MM.1S (cell line): ENCODE measurements at places on chromosomes 5 and 9.

DNA sequence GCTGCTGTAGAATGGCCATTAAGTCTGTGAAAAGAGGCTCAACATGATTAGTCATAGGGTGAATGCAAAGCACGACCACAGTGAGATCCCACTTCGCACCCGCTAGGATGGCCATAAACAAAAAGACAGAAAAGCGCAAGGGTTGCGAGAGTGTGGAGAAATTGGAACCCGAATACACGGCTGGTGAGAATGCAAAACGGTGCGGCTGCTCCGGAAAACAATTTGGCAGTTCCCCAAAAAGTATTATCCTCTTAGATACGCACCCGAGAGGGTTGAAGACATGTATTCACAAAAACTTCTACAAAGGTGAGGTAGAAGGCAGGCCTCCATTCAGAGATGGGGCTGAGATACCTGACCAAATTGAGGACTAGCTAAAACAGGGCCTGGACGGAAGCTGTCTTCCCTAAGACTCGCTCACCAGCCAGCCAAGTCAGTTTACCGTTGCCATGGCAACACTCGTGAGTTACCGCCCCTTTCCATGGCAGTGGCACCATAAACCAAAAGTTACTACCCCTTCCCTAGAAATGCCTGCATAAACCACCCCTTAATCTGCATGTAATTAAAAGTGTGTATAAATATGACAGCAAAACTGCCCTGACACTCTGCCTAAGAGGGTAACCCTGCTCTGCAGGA is 726 bp upstream of the PSMB7 start:
- DNase-seq, result no peak

DNA sequence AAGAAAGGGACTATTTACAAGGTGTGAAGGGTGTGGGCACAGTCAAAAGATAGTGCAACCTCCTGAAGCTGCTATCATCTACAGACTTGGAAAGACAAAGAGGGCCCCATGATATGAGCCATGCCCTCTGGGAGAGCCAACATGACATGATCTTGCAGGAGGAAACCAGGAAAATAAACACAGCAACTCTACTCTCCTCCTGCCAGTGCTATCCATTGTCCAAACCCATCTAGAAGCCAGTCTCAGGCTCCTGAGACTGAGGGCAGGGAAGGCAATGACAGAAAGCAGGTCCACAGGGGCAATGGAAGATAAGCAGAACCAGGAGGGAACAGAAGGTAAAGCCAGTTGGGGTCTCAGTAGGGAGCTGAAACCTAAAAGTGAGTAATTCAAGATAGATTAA is 37.1 kb downstream of the PLPP1 start:
- DNase-seq, result no peak

GRCh38 chr5:61332851-61333320 is 828 bp downstream of the ZSWIM6 start:
- no peak for DNase-seq

DNA sequence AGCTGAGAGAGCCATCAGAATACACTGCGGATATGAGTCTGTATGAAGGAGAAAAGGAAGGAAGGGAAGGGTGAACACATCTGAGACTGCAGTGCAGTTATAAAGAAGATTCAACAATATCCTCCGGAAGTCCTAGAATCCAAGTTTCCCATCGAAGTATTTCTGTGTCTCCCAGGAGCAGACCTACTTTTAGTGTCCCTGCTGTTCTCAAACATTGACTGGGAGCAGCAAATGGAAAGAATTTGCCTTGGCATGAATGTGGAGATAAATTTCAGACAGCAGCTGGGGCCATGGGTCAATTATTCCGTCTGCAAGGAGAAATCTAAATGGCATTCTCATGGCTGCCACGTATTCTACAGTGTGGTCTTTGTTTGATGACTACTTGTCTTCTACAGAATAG is 478.1 kb upstream of the SMC2 start:
- no peak for DNase-seq

DNA sequence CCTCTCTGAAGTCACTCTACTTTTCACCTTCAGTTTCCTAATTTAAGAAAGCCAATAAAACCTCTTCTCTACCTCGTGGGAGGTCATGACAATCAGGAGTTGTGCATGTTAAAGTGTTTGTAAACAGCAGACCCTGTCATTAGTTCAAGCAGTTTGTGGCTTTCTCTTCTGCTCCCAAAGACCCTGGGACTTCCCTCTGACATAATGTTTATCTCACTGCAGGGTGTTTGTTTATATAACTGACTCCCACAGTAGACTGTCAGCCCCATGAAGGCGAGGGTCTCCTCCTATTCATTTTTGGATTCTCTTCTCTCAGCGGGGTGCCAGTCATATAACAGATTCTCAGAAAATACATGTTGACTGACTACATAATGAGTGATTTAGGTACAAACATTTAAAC is 360.0 kb upstream of the ZNF462 start:
- DNase-seq, result no peak

DNA sequence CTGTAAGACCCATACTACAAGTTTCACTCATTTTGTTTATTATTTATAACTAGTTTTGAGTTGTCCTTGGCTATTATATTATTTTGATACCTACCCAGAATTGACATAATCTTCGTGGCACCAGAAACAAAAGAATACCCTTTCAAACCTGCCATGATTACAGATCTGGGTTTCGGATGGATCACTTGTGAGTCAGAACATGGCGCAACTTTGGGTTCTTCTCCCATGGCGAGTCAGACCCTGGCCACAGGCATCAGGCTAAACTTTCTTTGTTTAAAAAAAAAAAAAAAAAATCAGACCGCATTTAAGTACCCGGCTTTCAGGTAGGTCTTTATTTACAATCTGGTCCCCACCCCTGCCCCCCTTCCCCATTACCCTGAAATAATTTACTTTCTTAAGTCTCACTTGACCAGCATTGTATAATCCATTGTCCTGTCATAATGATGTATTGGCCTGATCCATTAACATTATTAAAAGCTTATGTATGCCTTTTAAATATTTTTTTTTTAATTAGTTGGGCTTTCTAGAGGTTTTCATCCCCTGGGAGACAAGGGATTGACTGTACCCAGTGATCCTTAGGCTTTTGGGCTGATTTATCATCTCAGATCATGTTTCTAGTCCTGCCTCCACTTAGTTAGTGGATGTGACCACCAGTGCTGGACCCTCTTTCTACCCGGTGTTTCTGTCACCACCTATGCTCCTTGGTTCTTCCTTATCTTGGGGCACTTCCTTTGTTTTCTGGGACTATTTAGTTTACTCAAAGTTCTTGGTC is 43.9 kb downstream of the F2RL2 start:
- no peak for DNase-seq

GRCh38 chr5:176661676-176662075 is 14.4 kb downstream of the TSPAN17 start:
- no peak for DNase-seq

DNA sequence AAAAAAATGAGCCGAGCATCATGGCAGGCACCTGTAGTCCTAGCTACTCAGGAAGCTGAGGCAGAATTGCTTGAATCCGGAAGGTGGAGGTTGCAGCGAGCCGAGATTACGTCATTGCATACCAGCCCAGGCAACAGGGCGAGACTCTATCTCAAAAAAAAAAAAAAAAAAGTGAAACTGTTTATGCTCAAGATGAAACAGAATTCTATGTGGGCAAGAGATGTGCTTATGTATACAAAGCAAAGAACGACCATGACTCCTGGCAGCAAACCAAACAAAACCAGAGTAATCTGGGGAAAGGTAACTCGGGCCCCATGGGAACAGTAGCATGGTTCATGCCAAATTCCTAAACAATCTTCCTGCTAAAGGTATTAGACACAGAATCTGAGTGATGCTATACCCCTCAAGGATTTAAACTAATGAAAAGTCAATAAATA is 32.6 kb upstream of the PLAC8L1 start:
- DNase-seq, result no peak

DNA sequence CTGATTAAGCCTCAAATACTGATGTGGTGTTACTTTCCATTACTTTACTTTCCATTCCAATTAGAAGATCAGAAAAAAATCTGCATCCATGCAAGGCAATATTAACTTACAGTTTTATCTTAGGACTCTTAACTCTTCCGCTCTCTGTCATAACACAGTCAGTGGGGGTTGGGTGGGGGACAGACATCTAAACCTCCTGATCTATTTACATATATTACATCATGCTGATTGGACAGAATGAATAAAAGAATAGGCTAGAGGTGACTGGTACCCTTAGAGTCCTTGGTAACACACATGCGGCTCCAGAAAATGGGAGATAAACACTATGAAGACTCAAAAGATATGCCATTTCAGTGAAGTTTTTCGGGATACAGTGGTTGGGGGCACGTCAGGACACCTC is 27.6 kb downstream of the RAPGEF6 start:
- DNase-seq, result no peak

DNA sequence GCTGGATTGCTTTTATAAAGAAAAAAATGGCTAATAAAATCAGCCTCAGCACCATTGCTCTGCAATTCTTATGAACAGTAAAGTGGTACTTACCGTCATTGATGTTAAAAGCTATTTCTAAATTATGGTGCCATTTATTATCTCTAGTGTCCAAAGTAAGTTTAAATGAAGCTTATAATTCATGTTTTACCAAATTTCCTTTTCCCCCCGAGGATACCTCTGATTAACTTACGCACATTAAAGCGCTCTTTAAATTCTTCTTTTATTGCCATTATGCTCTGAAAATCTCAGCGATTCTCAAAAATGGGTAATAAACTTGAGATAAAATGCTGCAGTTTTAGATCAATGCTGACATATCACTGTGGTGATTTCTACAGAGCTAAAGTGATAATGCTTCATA is 13.5 kb downstream of the TLX3 start:
- DNase-seq, result no peak

DNA sequence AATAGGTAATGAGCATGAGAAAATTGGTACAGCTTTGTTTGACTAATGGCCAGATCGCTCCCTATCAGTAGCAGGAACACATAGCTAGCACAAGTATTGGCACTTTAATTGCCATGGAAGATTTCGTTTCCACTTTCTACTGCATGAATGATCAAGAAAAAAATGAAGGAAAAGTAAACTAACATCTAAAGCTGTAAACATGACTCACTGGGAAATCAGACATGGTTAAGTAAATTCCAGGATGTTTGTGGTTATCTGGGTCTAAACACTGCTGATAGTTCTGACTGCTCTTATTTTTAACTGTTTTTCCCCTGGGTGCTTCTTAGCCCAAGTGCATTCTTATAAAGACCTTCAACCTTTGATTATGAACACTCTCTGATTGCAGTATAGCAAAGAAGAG is 388.9 kb downstream of the NR2F1-AS1 start:
- no peak for DNase-seq

DNA sequence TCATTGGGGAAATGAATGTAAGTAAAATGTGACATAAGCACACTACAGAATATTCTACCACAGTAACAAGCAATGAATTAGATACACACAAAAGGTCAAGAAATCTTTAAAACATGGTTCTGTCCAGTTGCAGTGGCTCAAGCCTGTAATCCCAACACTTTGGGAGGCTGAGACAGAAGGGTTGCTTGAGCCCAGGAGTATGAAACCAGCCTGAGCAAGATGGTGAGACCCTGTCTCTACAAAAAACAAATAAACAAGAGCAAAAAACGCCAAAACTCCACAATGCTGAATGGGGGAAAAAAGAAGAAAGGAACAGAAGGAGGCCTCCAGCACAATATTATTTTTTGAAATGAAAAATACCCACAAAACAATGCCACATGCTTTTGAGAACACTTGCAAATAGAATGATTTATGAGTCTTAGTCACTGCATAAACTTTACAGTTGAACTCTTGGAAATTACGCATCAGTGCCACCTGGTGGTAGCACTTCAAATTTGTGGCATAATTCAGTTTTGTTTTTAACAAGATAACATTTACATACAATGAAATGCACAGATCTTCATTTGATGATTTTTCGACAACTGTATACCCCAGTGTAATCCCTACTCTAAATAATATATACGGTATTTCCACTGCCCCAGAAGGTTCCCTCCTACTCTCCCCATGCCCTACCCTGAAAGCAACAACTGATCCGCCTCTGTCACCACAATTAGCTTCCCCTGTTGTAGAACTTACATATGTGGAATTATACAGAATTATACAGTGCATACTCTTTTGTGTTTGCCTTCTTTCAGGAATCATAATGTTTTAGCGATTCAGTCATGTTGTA is 14.4 kb upstream of the SPINK4 start:
- DNase-seq, result peak; percentile 75

DNA sequence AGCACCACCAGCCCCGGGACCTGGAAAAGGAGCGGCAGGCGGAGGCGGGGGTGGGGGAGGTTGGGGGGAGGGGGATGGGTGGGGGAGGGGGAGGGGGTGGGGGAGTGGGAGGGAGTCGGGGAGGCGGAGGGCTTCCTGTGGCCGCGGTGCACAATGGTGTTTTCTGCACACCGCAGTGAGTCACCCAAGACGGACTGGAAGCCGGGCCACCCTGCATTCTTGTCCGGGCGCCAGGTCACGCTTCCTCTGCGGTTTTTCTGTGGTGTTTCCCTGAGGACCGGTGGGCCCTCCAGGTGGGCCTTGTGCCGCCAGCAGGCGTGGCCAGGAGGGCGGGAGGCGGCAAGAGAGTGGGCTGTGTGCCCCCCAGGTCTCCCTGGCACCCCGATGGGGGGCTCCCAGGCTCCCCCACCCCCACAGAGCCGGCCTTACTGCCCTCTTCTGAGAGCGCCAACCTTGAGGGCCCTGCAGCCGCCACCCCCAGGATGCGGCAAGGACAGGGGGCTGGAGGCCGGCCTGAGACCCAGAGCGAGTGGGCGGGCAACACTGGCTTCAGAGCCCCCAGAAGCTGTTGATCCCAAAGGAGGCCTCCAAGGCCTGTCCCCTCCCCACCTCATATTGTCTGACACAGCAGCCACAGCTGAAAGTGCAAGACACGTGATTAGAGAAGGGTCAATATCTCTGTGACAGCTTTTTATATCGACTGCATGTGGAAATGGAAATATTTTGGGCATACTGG is 11.1 kb downstream of the EXD3 start:
- DNase-seq, result peak; percentile 64

DNA sequence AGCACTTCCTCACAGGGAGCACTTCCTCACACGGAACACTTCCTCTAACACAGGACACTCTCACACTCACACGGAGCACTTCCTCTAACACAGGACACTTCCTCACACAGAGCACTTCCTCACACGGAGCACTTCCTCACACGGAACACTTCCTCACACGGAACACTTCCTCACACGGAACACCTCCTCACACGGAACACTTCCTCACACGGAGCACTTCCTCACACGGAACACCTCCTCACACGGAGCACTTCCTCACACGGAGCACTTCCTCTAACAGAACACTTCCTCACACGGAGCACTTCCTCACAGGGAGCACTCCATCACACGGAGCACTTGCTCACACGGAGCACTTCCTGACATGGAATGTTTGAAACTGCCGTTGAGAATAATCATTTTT is 13.4 kb downstream of the POMT1 start:
- DNase-seq, result no peak

GRCh38 chr5:4720831-4721230 is 419.3 kb upstream of the ADAMTS16 start:
- no peak for DNase-seq

GRCh38 chr5:54457094-54457862 is 1.8 kb downstream of the HSPB3 start:
- DNase-seq, result no peak
